ENCODE measurements at places on chromosomes 2 and 18.

- DNase-seq: no peak
These were observed 233.8 kb upstream of the SPRED2 start for GRCh38 chr2:65666156-65666725.

- DNase-seq: no peak
These were observed 92.0 kb downstream of the ZNF236 start for GRCh38 chr18:76914314-76914713.

DNA sequence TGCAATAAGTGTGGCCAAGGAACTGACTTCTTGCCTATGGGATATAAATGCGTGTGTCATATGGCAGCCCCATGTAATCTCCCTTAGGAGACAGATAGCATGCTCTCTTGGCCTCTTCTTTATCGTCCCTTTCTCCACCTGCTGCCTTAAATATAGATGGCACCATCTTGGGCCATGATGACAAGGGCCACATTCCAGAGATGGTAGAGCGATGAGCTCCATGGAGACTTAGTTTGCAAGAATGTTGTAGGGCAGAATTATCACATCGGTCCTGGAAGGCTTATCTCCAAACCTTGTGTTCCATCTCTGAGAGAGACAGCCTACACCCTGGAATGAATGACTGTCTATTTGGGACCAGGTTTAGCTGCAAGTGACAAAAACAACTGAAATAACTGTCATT lies 536.7 kb downstream of the TNS1 start:
- no peak for DNase-seq

- DNase-seq: no peak
These were observed 89.0 kb downstream of the MAPRE2 start for GRCh38 chr18:35130236-35130635.

GRCh38 chr2:43905371-43905803 lies 66.6 kb downstream of the ABCG8 start:
- DNase-seq: no peak

GRCh38 chr18:61340148-61340547 lies 6.9 kb downstream of the CDH20 start:
- DNase-seq: no peak

- no peak for DNase-seq
These were observed 11.6 kb downstream of the ASB18 start for GRCh38 chr2:236252602-236253001.
